ENCODE measurements at places on chromosomes 2 and 18. TPM values are rescaled to one million over a fixed set of nuclear protein-coding genes. Genes with fewer than 3 reads are reported as not detected.

UPP2 gene
- not detected for total RNA-seq

ASXL3 gene
- total RNA-seq = not detected

TMEM198 gene
- 2.1 TPM for total RNA-seq

IL18R1 gene
- 0.37 TPM for total RNA-seq

PLCD4 gene
- total RNA-seq = 0.32 TPM

ICOS gene
- total RNA-seq = 2.1 TPM

TMEFF2 gene
- total RNA-seq = 0.03 TPM

IL37 gene
- total RNA-seq = not detected

TSPYL6 gene
- not detected for total RNA-seq

PLA2R1 gene
- total RNA-seq = 0.11 TPM

RAB11FIP5 gene
- total RNA-seq = 17.4 TPM

TPGS2 gene
- 99.4 TPM for total RNA-seq

SERPINB13 gene
- total RNA-seq = not detected

HOXD8 gene
- 14.5 TPM for total RNA-seq

CXCR1 gene
- total RNA-seq = not detected

COL3A1 gene
- total RNA-seq = 0.53 TPM

C2orf66 gene
- total RNA-seq = not detected

Measured in SK-MEL-5 (cell line).